AG09309 (cell line): ENCODE measurements at places on chromosomes 1 and 21.

GRCh38 chr21:16634515-16634914 lies 878.3 kb upstream of the CXADR start:
- DNase-seq: no peak

DNA sequence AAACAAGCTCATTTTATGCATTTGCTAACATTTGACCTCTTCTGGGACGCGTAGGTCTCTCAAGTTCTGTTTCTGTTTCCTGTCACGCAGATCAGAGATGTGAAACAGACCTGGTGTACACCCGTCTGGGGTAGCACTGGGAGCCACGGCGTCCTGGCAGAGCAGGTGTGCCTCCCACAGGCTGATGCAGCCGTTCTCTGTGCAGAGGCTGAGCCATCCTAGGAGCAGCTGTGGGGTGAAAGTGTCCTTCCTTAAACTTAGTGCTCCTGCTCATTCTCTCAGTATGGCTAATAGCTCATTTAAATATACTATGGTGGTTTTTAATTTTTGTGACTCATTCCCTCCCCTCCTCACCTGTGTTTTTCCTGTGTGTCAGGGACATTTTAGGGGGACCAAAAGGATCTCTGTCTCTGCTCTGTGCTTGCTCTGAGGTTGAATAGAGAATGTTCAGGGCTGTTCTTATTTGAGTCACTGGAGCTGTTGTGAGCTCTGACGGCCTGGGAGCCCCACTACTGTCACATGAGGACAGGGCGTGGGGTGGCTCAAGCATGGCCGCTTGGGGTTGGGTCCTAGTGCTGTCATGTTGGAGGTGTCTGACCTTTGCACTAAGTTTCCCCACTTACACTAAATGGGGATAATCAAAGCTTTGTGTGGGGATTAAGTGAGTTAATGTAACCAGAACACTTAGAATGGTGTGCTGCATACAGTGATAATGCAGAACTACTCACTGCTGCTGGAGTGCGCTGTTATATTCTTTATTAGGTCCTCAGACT lies 43.0 kb downstream of the GALNT2 start:
- no peak for DNase-seq

DNA sequence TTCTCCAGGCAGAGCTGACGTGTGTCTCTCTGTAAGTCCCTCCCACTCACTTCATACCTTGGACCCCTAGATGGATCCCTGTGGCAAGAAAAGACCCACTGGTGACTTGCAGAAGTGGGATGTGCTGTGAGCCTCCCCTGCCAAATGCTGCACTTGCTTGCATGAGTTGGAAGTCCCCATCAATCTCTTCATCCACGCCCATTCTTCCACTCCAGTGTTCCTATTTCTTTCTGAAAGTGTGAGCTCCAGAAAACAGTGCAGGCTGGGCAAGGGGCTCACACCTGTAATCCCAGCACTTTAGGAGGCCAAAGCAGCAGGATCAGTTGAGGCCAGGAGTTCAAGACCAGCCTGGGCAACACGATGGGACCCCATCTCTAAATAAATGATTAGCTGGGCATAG lies 254.1 kb upstream of the IRF2BP2 start:
- DNase-seq: no peak

DNA sequence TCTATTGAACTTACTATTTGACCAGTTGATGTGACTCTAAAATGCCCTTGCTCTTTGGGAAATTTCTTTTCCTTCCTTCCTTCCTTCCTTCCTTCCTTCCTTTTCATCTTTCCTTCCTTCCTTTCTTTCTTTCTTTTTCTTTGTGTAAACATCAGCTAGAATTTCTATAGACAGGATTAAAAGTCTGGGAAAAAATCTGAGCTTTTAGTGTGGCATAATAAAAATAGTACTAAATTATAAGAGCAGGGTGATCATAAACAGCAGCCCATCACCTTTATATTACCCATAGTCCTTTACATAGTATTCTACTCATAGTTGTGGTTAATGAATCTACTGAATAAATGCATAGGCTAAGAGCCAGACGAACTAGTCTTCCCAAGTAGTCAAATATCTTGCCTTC lies 281.0 kb upstream of the DAB1 start:
- no peak for DNase-seq

GRCh38 chr1:11790880-11791715 lies 14.7 kb downstream of the MTHFR start:
- DNase-seq: peak; percentile 80
